Nucleus accumbens (tissue), 56 donors: ENCODE measurements at places on chromosomes 5 and 9.

DNA sequence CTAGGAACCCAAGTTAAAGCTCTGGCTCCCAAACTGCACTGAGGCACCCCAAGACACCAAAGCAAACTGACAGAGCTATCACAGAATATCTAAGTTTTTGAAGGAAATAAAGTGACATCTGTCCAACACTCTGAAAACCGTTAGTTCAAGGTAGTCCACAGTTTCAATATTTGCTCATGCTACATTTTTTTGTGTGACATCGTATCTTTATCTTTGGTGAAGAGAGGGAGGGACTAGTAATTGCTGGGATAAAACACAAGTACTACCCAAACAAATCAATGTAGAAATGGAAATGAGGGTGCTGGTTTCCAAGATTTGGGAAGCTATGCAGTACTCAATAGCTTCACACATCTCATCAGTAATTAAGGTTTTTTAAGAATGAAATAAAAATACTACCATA lies 20.6 kb downstream of the LIFR start:
- DNase-seq = no peak

DNA sequence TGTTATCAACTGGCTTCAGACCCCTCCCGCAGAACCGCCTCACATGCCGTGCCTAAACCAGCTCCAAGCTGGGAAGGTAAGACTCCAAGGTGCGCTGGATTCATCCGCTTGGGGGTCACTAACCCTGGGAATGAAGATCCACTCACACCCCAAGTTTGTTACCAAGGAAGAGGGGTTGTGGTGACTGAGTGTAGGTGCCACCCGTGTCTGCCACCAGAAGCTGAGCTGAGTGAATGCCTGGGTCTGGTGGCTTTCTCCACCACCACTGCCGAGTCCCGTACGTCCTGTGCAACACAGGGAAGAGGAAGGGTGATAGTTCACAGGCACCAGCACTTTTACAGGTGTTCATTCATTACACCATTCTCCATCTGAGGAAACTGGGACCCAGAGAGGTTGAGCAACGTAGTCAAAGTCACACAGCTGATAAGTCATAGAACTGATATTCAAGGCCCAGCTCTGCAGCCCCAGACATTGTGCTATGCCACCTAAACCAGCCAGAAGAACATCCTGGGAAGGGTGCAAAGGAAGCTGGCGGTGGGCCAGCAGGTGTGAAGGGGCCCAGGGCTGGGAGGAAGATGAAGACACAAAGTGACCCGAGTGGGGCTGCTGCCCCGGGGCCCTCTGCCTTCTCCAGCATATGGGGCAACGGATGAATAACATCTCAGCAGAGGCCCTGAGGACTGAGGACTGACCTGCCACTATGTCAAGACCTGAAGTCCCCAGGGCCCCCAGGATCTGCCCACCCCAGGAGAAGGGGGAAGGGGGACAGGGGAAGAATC lies 70.9 kb upstream of the PPP1R26 start:
- no peak for DNase-seq

- DNase-seq = no peak
Observed at GRCh38 chr5:38245307-38245706, 13.1 kb upstream of the EGFLAM start.

GRCh38 chr9:130107234-130107861 lies 53.6 kb downstream of the GPR107 start:
- peak; percentile 85 for DNase-seq

DNA sequence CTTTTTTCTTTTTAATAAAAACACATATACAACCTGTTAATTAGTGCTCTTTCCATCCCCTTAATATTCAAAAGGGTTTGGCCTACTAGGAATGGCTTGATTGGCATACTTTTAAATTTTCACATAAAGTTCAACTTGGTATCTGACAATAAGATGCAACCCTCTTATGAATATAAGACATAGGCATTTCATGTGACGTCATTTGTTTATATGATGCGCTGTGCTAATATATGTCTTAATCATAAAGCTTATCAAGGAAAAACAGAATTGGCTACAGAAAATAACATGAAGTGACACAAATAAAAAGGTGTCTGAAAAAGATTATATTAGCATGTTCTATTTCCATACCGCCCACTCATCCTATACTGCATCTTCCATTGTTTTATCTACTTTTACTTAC lies 1642.4 kb downstream of the EFNA5 start:
- DNase-seq = no peak

- no peak for DNase-seq
Observed at GRCh38 chr5:176545737-176546509, 3.2 kb upstream of the CDHR2 start.

DNA sequence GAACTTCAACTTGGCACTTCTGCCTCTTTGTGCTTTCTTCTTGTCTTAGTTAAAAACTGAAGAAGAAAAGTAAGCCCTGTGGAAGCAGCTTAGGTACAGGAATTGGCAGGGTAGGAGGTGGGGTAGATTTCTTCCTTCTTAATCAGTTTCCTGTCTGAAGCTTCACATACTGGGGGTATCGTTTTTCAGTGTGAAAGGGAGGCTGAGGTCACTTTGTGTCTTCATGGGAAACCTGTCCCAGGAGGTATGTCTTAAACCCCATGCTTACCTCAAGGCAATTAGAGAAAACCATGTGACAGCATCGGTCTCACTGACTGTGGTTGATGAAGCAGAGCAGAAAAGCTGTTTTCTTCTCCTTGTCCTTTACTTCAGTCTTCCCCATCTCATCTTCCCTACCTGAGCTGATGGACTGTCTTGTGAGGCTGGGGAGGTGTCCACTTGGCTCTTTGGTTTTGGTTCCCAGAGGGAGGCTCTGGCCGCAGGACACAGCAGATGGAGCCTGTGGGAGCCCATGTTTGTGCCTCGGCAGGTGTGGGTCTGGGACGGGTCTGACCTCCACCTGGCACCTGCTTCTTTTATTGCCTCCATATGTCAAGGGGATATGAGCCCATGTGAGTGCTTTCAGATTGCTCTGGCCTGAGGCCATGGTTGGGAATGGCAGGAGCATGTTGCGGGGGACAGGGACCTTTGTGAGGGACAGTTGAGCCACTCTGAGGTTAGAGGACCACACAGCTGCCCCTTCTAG lies 47.0 kb downstream of the SH3GL2 start:
- no peak for DNase-seq

DNA sequence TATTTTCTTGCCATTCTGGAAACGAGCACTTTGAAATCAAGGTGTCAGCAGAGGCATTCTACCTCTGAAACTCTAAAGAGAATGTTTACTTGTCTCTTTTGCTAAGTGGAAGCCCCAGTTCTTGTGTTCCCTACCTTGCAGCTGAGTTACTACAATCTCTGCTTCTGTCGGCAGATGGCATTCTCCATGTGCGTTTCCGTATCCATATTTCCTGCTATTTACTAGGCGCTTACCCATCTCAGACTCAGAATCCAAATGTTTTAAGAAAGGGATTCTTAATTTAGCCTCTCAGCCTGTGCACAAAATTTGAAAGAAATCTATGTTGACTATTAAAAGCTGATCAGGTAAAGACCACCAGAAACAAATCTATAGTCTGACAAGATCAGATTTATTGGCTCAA lies 221.3 kb upstream of the FTMT start:
- no peak for DNase-seq

- DNase-seq = no peak
Observed at GRCh38 chr9:20225826-20226225, 396.5 kb downstream of the MLLT3 start.

DNA sequence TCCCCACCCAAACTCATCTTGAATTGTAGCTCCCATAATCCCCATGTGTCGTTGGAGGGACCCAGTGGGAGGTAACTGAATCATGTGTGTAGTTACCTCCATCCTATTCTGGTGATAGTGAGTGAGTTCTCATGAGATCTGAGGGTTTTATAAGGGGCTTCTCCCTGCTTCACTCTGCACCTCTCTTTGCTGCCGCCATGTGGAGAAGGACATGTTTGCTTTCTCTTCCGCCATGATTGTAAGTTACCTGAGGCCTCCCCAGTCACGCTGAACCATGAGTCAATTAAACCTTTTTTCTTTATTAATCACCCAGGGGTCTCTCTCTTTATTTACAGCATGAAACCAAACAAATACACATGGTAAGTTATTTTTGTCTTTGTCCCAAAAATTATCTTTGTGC lies 726.1 kb downstream of the CDH18 start:
- DNase-seq = no peak

- DNase-seq = no peak
Observed at GRCh38 chr9:112719241-112719691, 1.3 kb upstream of the INIP start.

GRCh38 chr5:34688015-34688810 lies 32.1 kb downstream of the RAI14 start:
- no peak for DNase-seq

DNA sequence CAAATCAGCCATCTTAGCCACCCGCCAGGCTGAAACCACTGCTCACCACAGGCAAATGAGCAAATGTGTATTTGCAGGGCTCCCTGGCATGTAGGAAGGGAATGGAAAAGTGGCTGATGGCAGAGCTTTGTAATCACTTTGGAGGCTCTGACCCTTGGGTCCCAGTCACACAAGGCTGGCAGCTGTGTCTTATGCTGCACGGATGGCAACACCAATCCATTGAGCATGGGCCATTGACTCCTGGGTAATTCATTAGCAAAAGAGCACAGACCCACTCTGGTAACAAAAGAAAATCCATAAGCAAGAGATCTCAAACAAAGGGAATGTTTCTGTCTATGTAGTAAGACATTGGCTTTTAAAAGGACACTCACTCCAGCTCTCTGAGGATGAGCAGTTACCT lies 57.6 kb downstream of the SPOCK1 start:
- DNase-seq = no peak

- DNase-seq = no peak
Observed at GRCh38 chr5:157390551-157391297, 69.3 kb upstream of the NIPAL4 start.

GRCh38 chr5:111494355-111494999 lies 17.9 kb downstream of the STARD4 start:
- DNase-seq = no peak

DNA sequence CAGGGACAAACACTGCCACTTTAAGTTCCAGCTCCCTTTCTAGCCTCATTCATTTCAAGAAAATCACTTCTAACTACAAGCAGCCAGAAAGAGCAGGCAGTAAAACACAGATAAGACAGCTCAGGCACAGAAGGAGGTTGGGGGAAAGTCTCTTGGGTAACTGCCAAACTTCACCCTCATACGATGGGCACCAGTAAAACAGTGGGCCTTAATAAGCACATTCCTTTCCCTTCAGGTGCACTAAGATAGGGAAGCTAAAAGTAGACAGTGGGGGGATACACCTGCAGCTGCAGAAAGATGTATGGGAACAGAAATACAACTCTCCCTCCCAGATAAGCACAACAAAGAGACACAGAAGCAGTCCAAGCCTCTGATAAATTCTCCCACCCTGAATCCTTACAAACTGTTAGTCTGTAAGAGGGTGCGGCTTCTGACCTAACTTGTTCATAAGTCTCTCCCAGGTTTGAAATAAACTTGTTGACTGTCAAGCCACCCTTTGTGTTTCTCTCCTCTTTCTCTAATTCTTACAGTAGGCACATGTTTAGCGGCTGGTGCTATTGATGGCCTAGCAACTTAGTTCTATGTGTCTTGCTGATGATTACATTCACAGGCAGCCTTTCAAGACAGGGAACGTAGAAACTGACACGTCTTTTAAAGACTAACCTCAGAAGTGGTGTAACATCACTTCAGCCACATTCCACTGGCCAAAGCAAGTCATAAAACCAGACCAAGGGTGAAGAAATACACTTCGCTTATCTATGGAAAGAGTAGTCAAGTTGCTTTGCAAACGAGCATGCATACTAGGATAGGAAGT lies 6.8 kb upstream of the CKS2 start:
- no peak for DNase-seq

DNA sequence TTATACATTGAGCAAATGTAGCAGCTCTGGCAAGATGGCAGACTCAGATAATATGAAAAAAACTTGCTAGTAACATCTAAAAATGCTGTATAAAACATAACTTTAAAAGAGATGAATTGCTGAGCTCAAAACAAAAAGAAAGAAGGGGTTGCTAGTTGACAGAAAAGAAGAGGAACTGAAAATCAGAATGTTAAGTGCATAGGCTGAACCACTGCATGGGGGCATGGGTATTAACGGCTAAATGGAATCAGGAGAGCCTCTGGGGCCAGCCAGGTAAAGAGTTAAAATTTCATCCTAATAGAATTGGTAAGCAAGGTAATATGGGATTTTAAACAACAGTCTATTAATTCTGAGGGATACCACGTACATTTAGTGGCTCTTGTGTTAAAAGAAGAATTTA lies 146.8 kb downstream of the SMC2 start:
- DNase-seq = no peak

- no peak for DNase-seq
Observed at GRCh38 chr5:30390095-30390494, 803.4 kb upstream of the CDH6 start.

DNA sequence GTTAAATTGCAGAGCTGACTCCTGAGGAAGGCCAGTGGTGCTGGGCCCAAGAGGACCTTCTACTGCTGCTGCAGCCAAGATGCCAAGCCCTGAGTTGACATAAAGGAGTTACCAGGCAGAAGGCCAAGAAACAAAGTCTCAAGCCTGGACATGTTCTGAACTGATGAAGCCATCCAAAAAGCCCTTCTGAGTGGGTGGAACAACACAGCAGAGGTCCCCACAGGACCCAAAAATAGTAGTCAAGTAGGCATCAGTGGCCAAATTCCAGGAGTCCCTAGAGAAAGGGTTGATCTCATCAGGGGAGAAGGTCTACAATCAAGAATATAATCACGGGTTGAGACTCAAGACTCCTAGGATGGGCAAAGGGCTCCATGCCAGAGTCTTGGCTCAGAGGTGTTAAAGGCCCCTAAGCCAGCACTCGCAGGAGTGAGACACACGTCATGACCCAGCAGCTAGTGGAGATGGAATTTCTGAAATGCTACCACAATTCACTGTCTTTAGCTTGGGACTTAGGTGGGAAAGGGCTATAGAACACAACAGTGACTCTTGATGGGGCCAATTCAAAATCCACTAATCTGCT lies 119.7 kb downstream of the FANCC start:
- DNase-seq = no peak

GRCh38 chr5:82354543-82354942 lies 76.4 kb upstream of the RPS23 start:
- DNase-seq = no peak

DNA sequence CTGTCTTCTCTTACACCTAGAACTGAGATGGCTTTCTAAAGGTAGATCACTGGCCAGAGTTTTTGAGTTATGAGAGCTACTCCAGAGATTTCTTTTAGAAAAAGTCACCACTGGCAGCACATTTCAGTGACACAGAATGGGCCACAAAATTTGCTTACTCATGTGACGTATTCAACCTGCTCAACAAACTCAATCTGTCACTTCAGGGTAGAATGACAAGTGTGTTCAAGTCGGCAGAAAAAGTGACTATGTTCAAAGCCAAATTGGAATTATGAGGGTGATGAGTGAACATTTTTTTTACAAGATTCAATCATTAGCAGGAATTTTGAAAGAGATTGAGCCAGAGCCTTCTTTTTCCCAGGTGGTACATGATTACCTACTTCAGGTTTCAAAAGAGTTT lies 46.5 kb downstream of the TAF11L14 start:
- DNase-seq = no peak
